ENCODE measurements at places on chromosomes 1 and 21.

GRCh38 chr1:230696722-230697437 lies 17.0 kb downstream of the AGT start:
- DNase-seq = no peak

GRCh38 chr1:200535605-200536004 lies 84.9 kb downstream of the KIF14 start:
- DNase-seq = peak; percentile 21

DNA sequence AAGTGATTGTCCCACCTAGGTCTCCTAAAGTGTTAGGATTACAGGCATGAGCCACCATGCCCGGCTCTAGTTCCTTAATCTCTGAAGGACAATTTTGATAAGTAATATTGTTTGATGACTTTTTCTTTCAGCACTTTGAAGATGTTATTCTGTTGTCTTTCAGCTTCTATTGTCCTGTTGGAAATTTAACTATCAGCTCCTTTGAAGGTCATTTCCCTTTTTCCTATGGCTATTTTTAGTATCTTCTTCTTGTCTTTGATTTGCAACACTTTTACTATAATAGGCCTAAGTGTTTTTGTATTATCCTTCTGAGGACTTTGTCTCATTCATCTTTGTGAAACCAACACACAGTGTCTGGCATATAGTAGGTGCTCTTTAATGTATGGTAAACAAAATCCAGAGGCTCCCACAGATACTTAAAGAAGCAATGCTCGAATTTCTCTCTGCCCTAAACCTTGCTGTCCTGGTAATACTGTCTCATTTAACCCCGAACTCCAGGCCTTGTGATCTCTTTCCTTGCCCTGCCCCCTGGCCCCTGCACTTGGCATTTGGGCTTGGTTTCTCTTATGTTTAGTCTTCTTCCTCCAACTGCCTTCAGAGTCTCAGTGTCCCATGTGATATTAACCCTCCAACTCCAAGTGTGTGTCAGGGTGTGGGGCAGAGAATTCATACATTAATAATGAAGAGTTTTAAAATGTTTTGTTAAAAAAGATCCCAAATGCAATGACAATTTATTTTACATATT lies 19.0 kb upstream of the AGO1 start:
- no peak for DNase-seq

GRCh38 chr1:183349201-183349711 lies 68.9 kb downstream of the NMNAT2 start:
- no peak for DNase-seq

DNA sequence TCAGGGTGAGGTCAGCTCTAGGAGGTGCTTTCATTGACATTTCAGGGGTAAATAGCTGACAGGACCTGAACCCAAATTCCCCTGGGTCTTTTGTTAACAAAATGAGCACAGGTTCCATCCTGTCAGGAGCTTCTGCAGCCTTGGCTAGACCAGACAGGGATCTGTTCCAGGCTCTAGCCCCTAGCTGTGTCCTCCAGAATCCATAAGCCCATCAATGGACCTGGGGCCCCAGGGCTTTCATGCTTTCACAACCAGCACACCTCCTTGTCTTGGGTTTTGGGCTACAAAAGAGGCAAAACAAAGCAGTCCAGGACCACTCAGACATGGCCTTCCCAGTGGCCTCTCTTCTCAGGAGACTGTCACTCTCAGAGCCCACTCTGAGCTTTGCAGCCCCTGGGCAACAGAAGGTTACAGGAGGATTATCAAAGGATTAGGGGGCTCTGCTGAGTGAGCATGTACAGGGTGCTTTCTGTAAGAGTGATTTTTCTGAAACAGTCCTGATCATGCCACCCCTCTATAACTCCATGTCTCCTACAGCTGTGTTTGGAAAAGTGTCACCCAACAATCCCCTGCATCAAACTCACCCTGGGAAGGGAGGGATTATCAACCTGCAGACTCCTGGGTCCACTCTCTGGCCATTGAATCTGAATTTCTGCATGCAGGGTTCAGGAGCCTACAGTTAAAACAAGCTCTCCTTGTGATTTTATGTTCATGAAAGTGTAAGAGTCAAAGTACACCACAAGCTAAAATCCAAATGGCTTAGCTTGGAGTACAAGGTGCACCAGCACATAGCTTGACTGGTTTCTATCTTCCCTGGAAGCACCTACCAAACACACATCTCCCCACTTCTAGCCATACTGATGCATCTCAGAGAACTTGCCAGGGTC lies 67.7 kb upstream of the GCLM start:
- no peak for DNase-seq

DNA sequence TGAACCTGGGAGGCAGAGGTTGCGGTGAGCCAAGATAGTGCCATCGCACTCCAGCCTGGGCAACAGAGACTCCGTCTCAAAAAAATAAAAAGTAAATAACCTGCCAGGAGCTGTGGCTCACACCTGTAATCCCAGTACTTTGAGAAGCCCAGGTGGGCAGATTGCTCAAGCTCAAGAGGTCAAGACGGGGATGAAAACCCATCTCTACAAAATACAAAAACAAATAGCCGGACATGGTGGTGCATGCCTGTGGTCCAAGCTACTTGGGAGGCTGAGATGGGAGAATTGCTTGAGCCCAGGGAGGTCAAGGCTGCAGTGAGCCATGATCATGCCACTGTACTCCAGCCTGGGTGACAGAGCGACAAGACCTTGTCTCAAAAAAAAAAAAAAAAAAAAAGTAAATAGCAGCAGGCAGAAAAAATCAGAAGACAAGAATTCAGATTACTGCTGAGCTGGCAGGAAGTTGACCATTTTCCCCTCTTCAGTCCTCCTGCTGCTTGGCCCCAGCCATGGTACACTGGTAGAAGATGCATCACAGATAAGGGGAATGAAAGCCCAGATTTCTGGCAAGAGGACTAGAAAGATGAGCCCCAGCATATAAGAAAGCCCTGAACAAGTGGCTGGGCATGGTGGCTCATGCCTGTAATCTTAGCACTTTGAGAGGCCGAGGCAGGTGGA lies 97.6 kb downstream of the TOMM20 start:
- no peak for DNase-seq

- no peak for DNase-seq
Measured at GRCh38 chr1:115826628-115827027, 14.3 kb downstream of the NHLH2 start.

DNA sequence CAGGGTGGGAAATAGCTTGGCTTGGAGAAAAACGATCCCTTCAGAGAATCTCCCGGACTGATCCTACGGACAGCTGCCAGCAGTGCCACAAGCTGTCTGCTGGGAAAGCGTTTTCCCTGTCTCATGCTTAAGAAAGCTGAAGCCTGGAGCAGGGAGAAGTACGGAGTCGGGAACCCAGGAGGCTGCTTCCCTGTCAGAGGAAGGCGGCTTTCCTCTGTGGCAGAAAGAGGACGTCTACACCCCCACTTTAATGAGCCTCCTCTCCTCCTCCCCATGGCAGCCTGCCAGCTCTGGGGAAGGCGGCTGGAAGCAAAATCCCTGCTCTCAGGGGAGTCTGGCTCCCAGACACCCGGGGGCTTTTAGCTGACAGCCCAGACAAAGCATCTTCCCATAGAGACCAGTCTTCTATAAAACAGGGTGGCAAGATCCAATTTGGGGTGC lies 7.3 kb downstream of the KIF21B start:
- no peak for DNase-seq

DNA sequence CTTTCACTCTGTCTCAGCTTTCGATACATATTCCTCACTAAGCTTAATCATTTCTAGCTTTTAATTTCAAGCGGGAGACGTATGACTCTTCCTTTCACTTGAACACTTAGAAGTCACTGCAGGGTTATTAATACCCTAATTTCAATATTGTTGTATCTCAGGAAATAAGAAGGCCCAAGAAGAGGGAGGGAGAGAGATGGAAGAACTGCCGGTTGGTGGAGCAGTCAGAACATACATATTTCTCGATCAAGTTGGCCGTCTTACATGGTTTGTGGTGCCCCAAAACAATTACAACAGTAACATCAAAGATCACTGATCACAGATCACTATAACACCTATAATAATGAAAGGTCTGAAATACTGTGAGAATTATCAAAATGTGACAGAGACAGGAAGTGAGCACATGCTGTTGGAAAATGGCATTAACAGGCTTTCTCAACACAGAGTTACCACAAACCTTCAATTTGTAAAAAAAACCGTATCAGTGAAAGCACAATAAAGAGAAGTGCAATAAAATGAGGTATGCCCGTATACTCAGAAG lies 145.4 kb upstream of the HP1BP3 start:
- DNase-seq = peak; percentile 24
